HCEC 1CT (cell line): ENCODE measurements at places on chromosomes 12 and 14.

- no peak for DNase-seq
Observed at GRCh38 chr14:32358781-32359180, 29.7 kb downstream of the AKAP6 start.

- DNase-seq: peak; percentile 59
Observed at GRCh38 chr14:31419967-31420318, 407 bp downstream of the HEATR5A start.

GRCh38 chr14:91067186-91067585 is 6.7 kb upstream of the RPS6KA5 start:
- DNase-seq: no peak

DNA sequence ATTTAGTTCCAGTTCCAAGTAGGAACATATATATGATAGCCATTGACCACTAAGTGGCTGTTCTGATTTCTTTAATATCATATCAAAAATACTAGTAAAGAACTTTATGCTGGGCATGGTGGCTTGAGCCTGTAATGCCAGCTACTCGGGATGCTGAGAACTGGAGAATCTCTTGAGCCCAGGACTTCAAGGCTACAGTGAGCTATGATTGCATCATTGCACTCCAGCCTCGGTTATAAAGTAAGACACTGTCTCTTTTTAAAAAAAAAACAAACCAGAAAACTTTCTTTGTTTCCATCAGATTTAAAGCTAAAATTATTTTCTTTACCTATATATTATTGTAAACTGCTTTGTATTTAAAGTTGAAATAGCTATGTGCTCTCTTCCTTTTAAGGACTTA is 127.0 kb downstream of the SCAF11 start:
- no peak for DNase-seq

DNA sequence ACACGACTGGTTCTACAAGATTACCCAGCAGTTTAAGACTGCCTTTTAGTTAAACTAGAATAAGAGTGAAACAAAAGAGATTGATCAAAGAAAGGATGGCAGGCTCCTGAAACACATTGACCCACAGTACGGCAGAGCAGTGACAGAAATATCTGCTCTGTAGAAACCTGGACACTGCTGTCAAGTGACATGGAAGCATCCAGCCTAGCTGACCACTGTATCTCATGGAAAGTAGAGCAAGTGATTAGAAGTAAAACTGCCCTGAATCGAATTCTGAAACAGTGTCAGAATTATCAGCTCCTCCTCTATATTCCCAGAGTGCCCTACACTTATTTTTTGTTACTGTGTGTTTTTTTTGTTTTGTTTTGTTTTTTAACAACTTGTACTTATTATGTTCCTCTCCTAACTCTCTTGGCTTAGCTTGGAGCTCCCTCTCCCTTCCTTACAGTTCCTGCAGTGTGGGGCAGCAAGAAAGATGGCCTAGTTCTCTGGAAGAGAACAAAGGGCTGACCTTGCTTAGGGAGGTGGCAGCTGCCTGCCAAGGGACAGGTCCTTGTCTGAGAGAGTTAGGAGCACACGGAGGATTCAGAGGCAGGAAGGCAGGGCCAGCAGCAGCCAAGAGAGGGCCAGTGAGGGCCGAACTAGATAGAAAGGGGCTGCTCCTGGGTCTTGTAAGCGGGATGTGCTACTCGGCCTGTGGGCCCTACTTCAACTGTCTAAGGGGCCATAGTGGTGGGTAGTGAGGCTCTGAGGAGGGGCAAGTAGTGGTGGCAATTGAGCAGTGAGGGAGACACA is 97.2 kb downstream of the PTPRR start:
- DNase-seq: peak; percentile 8

- no peak for DNase-seq
Observed at GRCh38 chr14:26933431-26933830, 335.6 kb upstream of the NOVA1 start.

DNA sequence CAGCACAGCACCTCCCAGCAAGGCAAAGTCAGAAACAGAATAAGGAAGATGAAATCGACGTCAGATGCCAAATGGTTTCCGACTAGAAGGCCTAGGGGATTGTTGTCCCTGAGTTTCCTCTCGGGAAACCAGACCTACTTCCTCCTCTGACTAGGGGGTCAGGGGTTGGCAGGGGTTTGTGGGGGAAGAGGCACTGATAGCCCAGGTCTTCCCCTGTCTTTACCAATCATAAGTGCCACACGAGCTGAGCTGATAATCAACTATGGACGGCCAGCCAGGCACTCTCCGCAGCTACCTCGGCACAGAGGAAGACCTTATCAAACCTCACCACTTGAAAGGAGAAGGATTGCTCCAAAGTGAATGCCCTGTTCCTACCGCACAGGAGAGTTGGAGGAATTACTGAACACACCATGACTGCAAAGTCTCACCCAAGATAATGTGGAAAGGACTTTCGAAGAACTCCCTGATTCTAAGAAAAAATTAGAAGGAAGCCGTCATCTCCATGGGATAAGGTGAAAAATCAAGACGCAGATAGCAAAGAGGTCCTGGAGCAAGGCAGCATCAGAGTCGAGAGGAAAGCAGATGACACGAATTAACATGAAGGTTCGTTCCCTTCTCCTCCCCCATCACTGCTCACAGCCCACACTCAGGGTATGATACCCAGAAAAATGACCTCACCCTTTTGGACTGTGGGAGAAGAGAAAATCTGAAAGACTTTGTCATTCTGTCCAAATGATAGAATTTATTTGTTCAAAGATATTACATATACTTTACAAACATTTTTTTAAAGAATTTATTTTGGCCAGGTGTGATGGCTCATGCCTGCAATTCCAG is 77.7 kb upstream of the MED13L start:
- no peak for DNase-seq

DNA sequence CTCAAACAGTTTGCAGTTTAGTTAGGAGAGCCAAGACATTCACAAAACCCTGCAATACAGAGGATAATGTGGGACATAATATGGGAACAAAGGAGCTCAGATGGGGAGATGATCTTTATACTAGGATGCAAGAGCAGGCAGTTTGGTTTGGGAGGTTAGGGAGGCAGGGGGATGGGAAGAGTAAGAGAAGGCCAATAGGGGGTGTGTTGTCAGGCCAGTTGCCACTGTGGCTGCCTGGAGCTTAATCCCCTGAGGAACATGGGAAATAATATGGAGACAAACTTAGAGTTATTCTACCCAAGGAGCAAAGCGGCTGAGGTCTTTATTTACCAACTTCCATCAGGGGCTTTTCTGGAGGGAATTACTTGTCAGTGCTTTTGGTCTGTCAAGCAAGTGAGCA is 10.0 kb upstream of the CSRP2 start:
- no peak for DNase-seq

- no peak for DNase-seq
Observed at GRCh38 chr14:89794096-89794495, 160.4 kb downstream of the EFCAB11 start.

DNA sequence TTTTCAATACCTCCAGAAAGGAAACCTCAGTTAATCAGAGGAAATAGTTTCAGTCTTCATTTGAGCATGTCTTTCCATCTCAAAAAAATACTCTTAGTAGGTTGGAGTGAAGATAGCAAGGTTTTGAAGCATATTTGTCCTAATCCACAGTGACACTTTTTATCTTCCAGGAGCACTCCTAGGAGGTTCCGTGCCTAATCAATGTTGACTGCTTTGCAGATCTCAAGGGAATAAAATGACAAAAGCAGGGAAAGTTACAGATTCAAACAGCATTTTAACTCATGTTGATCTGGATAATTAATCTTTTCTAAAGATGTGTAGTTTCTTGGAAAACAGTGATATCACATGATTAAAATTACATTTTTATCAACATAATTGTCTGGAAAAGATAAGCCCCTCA is 213.9 kb downstream of the ANO6 start:
- no peak for DNase-seq

DNA sequence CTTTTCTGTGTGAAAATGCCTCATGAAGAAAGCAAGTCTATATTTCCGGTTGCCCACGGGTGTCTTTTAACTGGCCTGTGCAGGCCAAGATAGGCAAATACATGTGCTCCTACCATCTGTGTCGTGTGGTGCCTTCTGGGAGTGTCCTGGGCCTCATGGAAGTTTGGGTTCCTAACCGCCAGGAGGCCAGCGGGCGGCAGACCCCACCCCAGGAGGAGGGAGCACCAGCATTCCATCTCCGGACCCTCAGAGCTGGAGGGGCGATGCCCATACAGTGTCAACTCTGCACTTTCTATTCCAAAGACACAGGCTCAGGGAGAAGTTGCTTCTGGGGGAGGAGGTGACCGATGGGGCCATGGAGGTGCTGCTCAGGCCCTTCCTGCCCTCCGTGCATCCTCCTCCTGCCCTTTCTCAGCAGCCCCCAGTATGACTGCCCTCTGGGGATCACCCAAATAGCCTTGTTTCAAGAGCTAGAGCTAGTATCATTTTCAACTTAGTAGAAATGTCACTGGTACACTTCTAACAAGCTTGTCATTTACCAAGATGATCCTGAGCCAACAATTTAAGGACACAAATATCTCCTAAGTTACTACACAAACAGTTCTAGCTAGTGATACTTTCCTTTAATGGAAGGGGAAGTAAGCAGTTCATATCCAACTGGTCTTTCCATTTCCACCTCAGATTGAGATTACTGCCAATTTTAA is 17.8 kb downstream of the CCDC92 start:
- no peak for DNase-seq

- DNase-seq: no peak
Observed at GRCh38 chr14:101726295-101726953, 35.1 kb upstream of the PPP2R5C start.

- no peak for DNase-seq
Observed at GRCh38 chr12:30016540-30017055, 232.9 kb upstream of the TMTC1 start.

GRCh38 chr12:124833693-124834122 is 30.0 kb downstream of the SCARB1 start:
- no peak for DNase-seq

GRCh38 chr14:91173904-91174303 is 60.0 kb downstream of the DGLUCY start:
- DNase-seq: no peak

DNA sequence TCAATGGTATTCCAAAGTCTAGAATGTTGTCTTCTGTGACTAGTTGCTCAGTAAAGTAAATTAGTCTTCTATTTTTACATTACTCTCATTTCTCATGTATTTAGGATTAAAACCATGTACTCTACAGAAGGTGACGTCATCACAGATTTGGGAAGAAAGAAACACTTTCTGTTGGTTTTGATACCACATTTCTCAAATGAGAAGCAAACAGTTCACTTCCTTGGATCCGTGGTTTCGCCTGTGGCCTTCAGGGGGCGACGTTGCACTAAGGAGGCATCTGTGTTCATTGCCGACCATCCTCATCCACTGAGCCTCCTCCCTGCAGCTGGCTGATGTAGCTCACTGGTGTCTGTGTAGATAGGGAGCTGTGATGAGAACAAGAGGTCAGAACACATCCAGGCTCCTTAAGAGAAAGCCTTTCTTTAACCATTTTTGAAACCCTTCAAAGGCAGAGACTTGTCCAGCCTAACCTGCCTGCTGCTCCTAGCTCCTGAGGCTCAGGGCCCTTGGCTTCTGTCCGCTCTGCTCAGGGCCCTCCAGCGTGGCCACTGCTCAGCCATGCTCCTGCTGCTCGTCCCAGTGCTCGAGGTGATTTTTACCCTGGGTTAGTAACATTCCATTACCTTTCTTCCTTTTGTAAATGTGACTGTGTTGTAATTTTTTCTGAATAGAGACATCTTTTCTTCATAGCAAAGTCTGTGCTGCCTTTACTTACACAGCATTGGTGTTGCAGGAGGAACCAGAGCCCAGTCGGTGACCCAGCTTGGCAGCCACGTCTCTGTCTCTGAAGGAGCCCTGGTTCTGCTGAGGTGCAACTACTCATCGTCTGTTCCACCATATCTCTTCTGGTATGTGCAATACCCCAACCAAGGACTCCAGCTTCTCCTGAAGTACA is 220.6 kb upstream of the OR4E1 start:
- DNase-seq: no peak

- no peak for DNase-seq
Observed at GRCh38 chr12:70264067-70264867, 21.0 kb downstream of the CNOT2 start.

DNA sequence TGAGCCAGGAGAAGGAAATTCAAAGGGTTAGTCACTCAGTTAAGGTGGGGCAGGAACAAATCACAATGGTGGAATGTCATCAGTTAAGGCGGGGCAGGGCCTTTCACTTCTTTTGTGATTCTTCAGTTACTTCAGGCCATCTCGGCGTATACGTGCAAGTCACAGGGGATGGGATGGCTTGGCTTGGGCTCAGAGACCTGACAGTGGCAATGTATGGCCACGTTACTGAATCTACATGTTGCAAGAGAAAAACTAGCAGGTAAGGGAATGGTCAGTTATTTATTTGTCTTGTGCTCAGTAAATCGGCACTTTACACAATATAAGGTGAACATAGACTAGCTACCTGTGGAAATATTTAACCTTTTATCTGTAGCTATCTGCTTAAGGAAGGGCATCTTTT is 11.9 kb downstream of the SLCO1B3 start:
- no peak for DNase-seq

- no peak for DNase-seq
Observed at GRCh38 chr12:127411166-127411915, 855.6 kb upstream of the TMEM132C start.

- peak; percentile 80 for DNase-seq
Observed at GRCh38 chr12:89451841-89452251, 72.8 kb downstream of the GALNT4 start.

DNA sequence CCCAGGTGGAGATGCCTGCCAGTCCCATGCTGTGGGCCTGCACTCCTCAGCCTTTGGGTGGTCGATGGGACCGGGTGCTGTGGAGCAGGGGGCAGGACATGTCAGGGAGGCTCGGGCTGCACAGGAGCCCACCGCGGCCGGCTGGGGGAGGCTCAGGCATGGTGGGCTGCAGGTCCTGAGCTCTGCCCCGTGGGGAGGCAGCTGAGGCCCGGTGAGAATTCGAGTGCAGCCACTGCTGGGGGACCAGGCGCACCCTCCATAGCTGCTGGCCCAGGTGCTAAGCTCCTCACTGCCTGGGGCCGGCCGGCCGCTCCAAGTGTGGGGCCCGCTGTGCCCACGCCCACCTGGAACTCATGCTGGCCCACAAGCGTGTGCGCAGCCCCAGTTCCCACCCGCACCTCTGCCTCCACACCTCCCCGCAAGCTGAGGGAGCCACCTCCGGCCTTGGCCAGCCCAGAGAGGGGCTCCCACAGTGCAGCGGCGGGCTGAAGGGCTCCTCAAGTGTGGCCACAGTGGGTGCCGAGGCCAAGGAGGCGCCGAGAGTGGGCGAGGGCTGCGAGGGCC is 49.6 kb downstream of the DACT1 start:
- no peak for DNase-seq

GRCh38 chr12:79514730-79515529 is 175.8 kb downstream of the PAWR start:
- peak; percentile 6 for DNase-seq

DNA sequence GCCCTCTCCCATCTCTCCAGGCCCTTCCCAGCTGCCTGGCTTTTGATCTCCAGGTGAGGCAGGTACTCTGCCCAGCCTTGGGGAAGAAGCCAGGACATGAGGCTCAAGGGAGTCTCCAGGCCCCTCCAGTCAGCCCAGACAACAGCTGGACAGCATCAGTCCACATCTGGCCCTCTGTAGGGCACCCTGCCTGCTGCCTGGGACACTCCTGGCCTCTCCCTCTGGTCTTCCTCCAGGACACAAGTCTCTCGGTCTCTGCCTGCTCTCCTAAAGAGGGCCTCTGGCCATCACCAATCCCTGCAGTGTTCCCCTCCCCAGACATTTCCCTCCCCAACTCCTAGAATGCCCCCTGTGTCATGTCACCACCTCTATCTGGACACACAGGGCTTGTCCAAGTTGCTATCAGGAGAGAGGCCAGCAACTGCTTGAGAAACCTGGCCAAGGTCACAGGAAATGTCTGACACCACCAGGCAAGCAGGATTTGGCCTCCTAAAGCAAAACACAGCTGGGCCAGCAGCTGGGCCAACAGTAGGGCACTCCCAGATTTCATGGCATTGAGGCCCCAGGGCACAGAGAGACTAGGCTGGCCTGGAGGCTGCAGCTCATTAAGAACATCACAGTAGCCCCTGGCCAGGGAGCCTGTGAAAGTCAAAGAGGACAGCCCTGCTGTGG is 29.0 kb downstream of the LTBP2 start:
- DNase-seq: peak; percentile 38
